Omental fat pad (tissue), 4 donors: ENCODE measurements at places on chromosomes 7 and 10.
A peak's percentile ranks its signal among the peaks of the same experiment; 100 is the strongest.

- no peak for DNase-seq
Measured at GRCh38 chr10:120734483-120735078, 116.6 kb upstream of the WDR11 start.

- DNase-seq = no peak
Measured at GRCh38 chr10:101716891-101717659, 22.1 kb upstream of the FBXW4 start.

DNA sequence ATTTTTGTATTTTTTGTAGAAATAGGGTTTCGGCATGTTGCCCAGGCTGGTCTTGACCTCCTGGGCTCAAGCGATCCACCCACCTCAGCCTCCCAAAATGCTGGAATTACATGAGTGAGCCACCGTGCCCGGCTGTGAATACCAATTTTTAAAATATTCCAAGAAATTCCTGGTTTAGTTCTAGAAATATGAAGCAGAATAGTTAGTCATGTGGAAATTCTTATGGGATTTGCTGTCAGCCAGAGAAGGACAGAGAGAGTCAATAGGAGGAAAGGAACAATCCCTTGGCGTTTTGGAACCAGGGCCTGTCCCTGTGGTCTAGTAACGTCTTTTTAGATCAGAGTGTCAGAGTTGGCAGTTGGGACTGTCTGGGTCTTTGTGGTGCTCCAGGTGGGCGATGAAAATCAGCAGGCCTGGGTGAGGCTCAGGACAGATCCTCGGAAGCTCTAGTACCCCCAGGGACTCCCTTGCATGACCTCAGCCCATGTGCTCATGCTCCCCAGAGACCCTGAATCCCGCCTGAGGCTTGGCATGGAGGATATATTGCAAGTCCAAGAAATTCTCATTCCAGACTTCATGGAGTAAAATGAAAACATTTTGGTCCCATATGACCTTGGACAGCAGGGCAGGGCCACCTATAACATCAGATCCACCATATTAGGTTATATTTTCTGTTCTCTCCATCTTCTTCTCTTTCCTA lies 7.8 kb downstream of the NODAL start:
- DNase-seq = no peak

- DNase-seq = peak; percentile 4
Measured at GRCh38 chr10:78763651-78764395, 304.9 kb upstream of the ZMIZ1 start.

- no peak for DNase-seq
Measured at GRCh38 chr7:47648275-47648925, 66.5 kb upstream of the TNS3 start.

- DNase-seq = no peak
Measured at GRCh38 chr7:13778967-13779366, 210.5 kb downstream of the ETV1 start.

GRCh38 chr7:11625669-11626068 lies 206.3 kb downstream of the THSD7A start:
- DNase-seq = no peak

DNA sequence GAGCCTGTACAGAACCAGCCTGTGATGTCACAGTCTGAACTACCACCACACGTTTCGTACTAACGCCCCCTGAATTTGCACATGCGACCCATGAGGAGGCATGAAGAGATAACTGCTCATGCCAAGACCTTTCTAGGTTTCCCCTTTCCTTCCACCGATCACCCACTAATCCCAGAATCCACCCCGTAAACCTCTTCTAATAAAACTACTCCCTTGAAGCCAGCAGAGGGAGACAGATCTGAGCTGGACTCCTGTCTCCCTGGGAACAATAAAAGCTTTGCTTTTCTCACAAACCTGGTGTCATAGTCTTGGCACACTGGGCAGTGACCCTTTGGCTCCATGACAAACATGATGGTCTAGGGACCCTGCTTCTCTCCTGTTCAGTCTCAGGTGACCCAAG lies 144.5 kb downstream of the FRMD4A start:
- DNase-seq = no peak

- no peak for DNase-seq
Measured at GRCh38 chr7:1042492-1042833, 1.9 kb upstream of the GPR146 start.

- no peak for DNase-seq
Measured at GRCh38 chr7:38863601-38864291, 45.2 kb downstream of the VPS41 start.

GRCh38 chr10:97723001-97723400 lies 9.5 kb downstream of the MARVELD1 start:
- DNase-seq = no peak

- DNase-seq = no peak
Measured at GRCh38 chr7:111370002-111370401, 192.3 kb downstream of the IMMP2L start.

GRCh38 chr10:63264617-63265221 lies 131.6 kb downstream of the NRBF2 start:
- DNase-seq = no peak

DNA sequence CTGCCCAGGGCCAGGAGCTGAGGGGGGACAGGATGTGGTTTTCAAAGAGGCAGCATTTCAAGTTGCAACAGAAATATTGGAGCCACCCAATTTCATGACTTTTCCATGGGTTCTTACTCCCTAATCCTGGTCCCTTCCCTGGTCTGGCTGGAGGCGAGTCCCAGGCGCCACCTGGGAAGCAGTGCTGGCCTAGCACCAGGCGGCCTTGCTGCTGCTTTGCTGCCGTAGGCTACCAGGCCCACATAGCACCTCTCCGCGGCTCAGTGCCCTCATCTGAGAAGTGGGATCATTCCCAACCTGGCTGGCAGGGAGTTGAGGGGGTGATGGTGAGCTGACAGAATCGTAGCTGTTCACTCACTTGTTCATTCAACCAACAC lies 33.7 kb downstream of the ZMIZ1 start:
- DNase-seq = no peak
